ENCODE measurements at places on chromosomes 2 and 18. TPM values are rescaled to one million over a fixed set of nuclear protein-coding genes. Genes with fewer than 3 reads are reported as not detected.

EVX2 gene
- not detected for total RNA-seq

PLEK gene
- total RNA-seq = not detected

CRYGC gene
- not detected for total RNA-seq

SERPINB3 gene
- total RNA-seq = not detected

SIGLEC15 gene
- 1.7 TPM for total RNA-seq

MAP3K19 gene
- total RNA-seq = not detected

VSNL1 gene
- not detected for total RNA-seq

QPCT gene
- total RNA-seq = 15.7 TPM

ANKRD62 gene
- not detected for total RNA-seq

GKN1 gene
- total RNA-seq = not detected

TXNDC2 gene
- not detected for total RNA-seq

PROM2 gene
- under 0.01 TPM for total RNA-seq

SLC30A3 gene
- total RNA-seq = 3.4 TPM

C2orf72 gene
- total RNA-seq = not detected

PARD6G gene
- 1.9 TPM for total RNA-seq

RBFA gene
- total RNA-seq = 37.7 TPM

ABCG8 gene
- total RNA-seq = not detected

ALPG gene
- 0.07 TPM for total RNA-seq

KCNIP3 gene
- total RNA-seq = 0.15 TPM

GLI2 gene
- total RNA-seq = 0.39 TPM

IL18RAP gene
- not detected for total RNA-seq

BIN1 gene
- 18.5 TPM for total RNA-seq

ARID5A gene
- 14.7 TPM for total RNA-seq

DNAJC5G gene
- not detected for total RNA-seq

CAVIN2 gene
- 249 TPM for total RNA-seq

CNGA3 gene
- total RNA-seq = 0.05 TPM

FNDC4 gene
- 20.3 TPM for total RNA-seq

CGREF1 gene
- 1.5 TPM for total RNA-seq
